Fibroblast of pulmonary artery (primary cell): ENCODE measurements at places on chromosomes 2 and 18.

DNA sequence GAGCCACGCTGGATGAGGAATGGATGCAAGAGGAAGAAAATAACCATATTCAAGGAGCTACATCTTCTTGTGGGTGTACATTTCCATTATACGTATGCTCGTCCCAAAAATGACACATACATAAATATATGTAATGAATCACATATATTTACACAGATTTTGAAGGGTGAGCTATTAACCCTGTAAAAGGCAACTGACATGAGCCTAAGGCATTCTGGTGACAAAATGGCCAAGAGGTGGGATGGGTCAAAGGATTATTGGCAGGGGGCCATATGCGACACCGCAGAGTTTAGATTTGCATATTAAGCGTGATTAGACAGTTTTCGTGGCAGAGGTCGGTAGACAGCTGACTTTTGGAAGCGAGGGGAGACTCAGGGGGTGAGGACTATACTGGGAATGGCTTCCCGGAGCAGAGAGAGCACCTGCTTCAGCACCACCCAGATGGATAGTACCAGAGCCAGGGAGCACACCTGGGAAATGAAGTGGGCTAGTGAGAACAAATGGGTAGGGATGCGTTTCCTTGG is 431 bp upstream of the CNRIP1 start:
- DNase-seq = no peak

GRCh38 chr18:3405713-3406112 is 44.3 kb upstream of the TGIF1 start:
- no peak for DNase-seq

GRCh38 chr2:203476881-203477280 is 58.2 kb downstream of the RAPH1 start:
- no peak for DNase-seq

DNA sequence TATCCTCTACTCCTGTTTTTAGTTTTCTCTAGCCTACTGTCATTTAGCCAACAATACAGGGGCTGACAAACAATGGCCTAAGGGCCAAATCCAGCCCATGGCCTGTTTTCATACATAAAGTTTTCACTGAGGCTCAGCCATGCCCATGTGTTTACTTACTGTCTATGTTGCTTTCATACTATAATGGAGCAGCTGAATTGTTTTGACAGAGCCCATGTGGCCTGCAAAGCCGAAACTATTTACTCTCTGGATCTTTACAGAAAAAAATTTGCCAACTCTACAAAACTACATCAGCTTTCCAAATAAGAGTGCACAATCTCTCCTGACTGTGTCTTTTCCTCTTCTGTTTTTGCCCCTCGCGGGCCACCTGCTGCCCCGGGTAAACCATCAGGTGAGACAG is 24.0 kb downstream of the LGALSL start:
- no peak for DNase-seq

- DNase-seq = no peak
Measured at GRCh38 chr2:138504546-138505235, 3.1 kb downstream of the SPOPL start.

GRCh38 chr2:237437566-237437965 is 23.6 kb upstream of the COL6A3 start:
- DNase-seq = no peak

GRCh38 chr2:100270381-100271146 is 51.7 kb downstream of the LONRF2 start:
- DNase-seq = no peak

DNA sequence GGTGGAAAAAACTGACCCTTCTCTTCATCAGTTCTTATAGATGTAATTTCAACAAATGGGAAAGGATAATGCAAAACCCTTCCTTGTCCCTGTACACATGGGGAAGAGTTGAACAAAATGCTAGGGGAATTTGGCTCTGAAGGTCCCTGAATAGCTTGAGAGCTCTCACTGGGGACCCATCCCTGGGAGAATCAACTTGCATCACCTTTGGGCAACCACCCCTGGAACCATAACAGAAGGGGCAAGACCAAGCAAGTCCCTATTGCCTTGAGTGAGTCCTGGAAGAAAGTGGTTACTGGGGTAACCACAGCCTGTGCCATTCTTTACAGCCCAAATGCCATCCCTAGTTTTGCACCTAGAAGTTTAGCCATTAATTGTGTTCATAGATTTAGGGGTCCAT is 52.2 kb upstream of the B3GNT2 start:
- DNase-seq = no peak

DNA sequence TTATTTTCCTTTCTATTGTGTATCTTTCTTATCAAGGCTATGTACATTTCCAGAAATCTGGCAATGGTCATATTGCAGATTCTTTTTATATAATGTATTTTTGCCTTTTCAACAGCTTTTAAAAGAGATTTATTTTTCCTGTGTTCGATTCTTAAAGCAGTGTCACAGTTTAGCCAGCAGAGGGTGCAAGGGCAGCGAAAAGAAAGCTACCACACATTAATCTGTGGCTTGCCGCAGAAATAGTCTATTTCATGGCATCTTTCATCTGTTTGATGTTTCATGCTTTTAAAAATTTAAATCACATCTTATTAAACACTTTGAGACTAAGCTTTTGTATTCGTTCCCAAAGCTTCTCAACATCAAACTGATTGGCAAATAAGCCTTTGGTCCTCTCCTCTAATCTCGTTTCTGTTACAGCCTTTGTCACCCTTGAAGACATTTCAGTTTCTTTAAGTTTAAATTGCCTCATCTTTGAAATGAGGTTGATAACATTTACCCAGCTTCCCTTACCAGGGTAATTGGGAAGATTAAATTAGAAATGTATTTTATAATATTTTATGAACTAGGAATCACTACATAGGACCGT is 73.3 kb downstream of the PIK3C3 start:
- peak; percentile 59 for DNase-seq

DNA sequence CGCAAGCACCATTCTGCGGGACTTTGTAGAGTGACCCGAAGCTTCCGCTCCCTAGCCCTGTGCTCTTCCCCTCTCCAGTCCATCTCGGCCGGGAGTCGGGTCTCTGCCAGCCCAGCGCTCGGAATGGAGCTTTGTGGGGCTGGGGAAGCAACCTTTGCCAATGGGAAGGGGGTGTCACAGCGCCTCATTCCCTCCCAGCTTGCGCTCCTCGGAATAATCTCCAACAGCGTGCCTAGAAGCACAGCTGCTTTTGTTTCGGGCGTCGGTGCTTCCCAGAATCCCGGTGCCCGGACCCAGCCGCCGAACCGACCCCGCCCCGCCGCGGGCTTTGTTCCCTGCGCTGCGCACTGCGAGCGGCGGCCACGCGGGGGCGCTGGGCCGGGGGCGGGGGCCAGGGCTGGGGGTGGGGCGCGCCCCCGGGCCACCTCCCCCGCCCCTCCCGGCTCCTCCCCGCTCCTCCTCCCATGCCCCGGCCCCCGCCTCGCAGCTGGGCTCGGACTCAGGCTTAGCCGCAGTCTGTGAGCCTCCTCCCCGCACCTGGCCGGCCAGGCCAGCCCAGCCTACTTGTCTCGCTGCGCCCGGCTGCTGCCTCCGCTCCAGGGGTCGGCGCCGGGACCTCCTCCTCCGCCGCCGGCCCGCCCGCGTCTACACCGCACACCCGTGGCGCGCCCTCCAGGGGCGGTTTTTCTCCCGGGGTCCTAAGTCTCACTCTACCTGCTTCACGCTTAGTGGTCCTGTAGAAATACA is 77.7 kb upstream of the SMAD2 start:
- DNase-seq = peak; percentile 39

GRCh38 chr2:201643216-201643890 is at the start of gene TMEM237:
Gene TMEM237 (minus strand): TSS chr2:201643503. CDS start chr2:201643400, 103 bp downstream.
- DNase-seq = peak; percentile 32

GRCh38 chr2:61421611-61422010 is 49.3 kb downstream of the USP34 start:
- DNase-seq = no peak

- no peak for DNase-seq
Measured at GRCh38 chr2:82964341-82964740, 1494.7 kb downstream of the SUCLG1 start.

GRCh38 chr2:218293715-218294429 is 1.6 kb upstream of the TMBIM1 start:
- DNase-seq = no peak
